ENCODE measurements at places on chromosomes 16 and 17.

- no peaks in the 10 kb centered on the region for H3K36me3 ChIP-seq
- no peak for DNase-seq
- no peak overlapping the region for H3K27ac ChIP-seq
- H3K27me3 ChIP-seq: peaks cover 5% of the 10 kb centered on the region
These were observed 76.2 kb upstream of the DNAH17 start for GRCh38 chr17:78653382-78653781.

DNA sequence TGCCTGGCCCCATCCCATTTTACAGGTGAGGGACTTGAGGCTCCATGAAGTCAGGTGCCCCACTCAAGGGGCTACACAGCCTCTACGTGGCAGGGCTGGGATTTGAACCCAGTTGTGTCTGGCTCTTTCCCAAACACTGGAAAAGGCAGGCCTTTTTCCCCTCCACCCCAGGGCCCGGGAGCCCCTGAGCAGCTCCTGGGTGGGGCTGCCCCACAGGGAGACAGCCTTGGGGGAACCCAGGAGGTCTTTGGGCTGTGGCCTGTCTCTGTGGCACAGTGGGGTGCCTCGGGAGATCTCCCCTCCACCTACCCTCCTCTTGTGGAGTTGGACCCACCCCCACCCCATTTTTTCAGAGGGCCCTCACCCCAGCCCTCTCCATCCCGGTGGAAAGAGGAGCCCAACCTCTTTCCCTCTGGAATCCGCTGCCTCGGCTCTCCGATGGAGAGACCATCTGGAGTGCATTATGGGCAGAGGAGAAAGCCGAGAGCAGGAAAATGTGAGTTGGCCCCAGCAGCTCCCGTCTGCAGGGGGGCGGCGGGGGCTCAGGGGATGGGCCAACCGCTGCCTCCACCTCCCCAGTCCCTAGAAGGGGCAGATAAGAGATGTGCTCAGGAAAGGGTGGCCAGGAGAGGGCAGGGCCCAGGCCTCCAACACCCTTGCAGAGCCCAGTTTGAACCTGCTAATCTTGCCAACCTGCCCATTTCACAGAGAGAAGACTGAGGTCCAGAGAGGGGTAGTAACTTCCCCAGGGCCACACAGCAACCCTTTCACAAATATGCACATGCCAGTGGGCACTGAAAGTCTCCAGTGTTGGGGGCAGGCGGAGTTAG is 15.4 kb upstream of the TMEM92 start:
- no peak overlapping the region for H3K4me3 ChIP-seq
- H3K27me3 ChIP-seq: no peaks in the 10 kb centered on the region
- DNase-seq: no peak
- no peaks in the 10 kb centered on the region for H3K36me3 ChIP-seq
- peaks cover 1% of the 10 kb centered on the region for H3K4me1 ChIP-seq

GRCh38 chr17:48441231-48441711 is 11.3 kb upstream of the SKAP1 start:
- no peak for DNase-seq
- H3K27ac ChIP-seq: no peak overlapping the region
- no peaks in the 10 kb centered on the region for H3K36me3 ChIP-seq
- H3K4me3 ChIP-seq: no peak overlapping the region

- H3K27ac ChIP-seq: no peak overlapping the region
- H3K27me3 ChIP-seq: peaks cover 8% of the 10 kb centered on the region
- H3K4me1 ChIP-seq: no peaks in the 10 kb centered on the region
- no peaks in the 10 kb centered on the region for H3K36me3 ChIP-seq
- DNase-seq: no peak
- no peak overlapping the region for H3K4me3 ChIP-seq
These were observed 107.4 kb upstream of the CRHR1 start for GRCh38 chr17:45676695-45677094.

GRCh38 chr17:40323391-40324381 is 14.7 kb downstream of the RARA start:
- no peaks in the 10 kb centered on the region for H3K27me3 ChIP-seq
- peak overlapping the region; percentile 98 for H3K27ac ChIP-seq
- peaks cover 86% of the 10 kb centered on the region for H3K4me1 ChIP-seq
- DNase-seq: no peak
- peak overlapping the region; percentile 100 for H3K4me3 ChIP-seq
- H3K36me3 ChIP-seq: no peaks in the 10 kb centered on the region

DNA sequence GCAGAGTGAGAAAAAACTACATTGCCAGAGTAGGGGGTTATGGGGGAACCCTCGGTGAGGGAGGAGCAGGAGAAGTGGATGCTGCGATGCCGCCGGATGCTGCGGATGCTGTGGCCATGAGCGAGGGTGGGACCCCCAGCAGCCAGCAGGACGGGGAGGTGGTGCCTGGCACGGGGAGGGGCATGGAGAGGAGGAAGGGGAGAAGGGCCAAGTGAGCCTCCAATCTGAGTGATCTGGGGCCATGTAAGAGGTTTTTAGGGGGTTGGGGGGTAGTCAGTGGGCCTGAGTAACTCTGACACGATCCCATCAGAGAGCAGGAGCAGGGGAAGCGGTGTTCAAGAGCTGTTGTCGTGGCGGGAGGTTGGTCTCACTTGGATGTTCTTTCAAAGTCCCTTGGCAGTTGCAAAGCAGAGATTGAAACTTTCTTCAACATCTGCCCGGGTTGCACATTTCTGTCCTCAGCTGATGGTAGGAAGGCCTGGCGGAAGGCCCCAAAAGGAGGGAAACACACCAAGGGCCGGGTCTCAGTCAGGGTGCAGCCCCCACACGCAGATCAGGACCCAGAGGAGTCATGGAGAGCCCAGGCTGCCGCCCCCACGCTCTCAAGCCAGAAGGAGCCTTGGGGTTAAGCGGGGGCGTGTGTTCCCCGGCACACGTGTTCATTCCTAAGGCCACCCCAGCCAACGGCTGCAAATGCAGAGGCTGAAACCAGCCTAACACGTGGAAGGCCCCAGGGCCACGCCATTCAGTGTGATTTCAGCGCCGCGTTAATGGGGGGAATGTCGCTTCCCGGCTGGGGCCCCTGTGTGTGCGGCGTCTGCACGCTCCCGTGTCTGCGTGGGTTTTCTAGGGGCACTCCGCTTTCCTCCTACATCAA is 81.7 kb downstream of the ZDHHC7 start:
- H3K4me1 ChIP-seq: no peaks in the 10 kb centered on the region
- no peaks in the 10 kb centered on the region for H3K27me3 ChIP-seq
- DNase-seq: no peak
- no peak overlapping the region for H3K4me3 ChIP-seq
- no peak overlapping the region for H3K27ac ChIP-seq

- no peaks in the 10 kb centered on the region for H3K27me3 ChIP-seq
- peaks cover 9% of the 10 kb centered on the region for H3K4me1 ChIP-seq
- no peak overlapping the region for H3K4me3 ChIP-seq
These were observed 70.8 kb downstream of the XPO6 start for GRCh38 chr16:28140788-28141618.

DNA sequence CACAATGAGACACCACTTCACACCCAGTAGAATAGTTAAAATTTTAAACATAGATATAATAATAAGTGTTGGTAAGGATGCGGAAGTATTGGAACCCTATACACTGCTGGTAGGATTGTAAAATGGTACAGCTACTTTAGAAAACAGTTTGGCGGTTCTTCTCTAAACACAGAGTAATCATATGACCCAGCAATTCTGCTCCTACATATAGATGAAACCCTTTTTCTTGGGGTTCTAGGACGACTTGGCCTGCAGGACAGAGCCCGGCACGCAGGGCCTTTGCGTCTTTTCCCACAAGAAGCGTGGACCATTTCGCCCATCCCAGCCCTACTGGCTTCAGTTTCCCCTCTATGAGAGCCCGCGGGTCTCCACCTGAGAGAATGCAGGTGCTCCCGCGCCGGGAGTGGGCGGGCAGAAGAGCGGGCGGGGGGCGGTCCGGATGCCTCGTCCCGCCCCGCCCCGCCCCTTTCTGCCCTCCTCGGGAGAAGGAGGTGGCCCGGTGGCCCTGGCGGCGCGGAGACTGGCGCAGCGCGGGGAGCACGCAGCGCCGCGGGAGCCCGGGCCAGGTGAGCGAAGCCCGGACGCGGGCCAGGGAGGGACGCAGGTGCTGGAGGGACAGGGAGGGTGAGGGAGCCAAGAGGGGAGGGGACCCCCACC is at the start of gene SDR42E2:
SDR42E2 (plus strand) TSS at position 508 of the 657 bp plus-strand sequence. CDS start 3,077 bp downstream, outside the sequence.
- H3K4me3 ChIP-seq: peak within 1 kb of the TSS; percentile 13
- no peaks in the 10 kb centered on the region for H3K36me3 ChIP-seq
- no peak within 1 kb of the TSS for H3K27ac ChIP-seq
